NCI-H1417 treated with DMSO at 0.1 percent for 48 hours (cell line): ENCODE measurements at places on chromosomes 12 and 14.

DNA sequence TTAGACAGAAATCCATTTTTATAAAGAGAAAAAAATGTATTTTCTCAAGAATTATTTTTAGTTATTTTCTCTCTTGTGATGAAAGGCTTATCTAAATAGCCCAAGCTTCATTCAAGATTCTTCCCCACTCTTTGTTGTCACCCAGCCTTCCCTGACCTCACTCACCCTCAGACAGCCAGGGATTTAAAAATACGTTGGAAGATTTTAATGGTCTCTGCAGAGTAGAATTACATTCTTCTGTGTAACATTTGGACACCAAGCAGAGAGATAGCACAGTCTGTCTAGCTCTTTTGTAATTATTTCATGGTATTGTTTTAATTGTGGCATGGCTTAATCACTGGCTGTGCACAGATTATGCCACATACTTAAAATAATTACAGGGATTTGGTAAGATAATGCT, 130.3 kb downstream of the IGF1 start:
- DNase-seq: no peak

- DNase-seq: no peak
Measured at GRCh38 chr12:49121047-49121696, 10.0 kb downstream of the TUBA1B start.

DNA sequence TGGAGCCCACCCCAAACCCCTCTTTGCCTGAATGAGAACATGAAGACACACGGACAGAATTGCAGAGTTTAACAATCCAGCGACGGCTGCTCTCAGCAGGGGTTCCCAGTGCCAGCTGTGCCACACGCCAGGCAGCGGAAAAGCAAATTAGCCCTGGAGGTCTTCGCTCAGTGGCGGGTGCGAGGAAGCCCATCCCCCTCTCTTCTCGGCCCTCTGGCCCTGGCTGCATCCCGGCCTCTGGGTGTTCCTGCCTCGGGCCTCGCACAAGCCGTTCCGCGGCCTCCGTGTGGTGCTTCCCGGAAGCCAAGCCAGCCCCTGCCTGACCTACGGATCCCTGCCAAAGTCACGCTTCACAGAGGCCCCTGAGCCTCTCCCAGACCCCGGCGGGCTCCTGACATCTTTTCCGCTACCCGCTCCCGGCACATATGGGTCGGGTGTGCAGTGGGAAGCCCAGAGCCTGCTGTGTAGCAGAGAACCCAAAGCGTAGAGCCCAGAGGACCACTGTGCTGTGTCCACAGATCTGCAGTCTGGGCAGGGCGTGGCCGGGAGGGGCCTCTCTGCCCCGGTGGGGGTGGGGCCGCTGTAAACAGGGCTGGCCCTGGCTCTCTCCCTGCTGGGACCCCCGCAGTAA, 70.7 kb upstream of the GALNT9 start:
- no peak for DNase-seq

DNA sequence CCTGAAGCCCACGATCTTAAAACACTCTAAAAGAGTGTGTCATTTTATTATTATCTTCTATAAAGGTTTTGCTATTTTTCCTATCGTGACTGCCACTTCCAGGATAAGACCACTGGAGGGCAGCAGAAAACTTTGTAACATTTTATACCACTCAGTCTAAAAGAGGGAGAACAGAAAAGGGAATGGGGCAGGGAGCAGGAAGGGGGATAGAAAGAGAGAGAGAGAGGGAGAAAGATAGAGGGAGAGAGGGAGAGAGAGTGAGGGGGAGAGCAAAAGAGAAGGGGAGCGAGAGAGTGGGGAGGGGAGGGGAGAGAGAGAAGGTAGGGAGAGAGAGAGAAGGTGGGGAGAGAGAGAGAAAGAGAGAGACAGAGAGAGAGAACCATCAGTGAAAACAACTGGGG, 2.0 kb upstream of the ART4 start:
- no peak for DNase-seq

DNA sequence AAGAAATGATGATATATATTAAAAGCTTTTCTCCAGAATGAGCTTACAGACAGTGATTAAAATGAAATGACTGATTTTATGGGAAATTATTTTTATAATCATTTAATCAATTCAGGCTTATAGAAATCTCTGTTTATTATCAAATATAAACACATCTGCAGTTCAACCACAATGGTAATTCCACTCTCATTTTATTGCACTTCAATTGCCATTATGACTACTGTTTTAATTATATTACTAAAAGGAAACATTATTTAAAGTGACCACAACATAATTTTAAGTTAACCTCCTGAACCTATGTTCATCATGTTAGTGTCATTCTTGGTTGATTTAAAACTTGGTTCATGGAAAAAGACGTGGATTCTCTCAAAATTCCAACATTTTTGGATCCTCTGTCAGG, 536.3 kb downstream of the SLC6A15 start:
- DNase-seq: no peak

DNA sequence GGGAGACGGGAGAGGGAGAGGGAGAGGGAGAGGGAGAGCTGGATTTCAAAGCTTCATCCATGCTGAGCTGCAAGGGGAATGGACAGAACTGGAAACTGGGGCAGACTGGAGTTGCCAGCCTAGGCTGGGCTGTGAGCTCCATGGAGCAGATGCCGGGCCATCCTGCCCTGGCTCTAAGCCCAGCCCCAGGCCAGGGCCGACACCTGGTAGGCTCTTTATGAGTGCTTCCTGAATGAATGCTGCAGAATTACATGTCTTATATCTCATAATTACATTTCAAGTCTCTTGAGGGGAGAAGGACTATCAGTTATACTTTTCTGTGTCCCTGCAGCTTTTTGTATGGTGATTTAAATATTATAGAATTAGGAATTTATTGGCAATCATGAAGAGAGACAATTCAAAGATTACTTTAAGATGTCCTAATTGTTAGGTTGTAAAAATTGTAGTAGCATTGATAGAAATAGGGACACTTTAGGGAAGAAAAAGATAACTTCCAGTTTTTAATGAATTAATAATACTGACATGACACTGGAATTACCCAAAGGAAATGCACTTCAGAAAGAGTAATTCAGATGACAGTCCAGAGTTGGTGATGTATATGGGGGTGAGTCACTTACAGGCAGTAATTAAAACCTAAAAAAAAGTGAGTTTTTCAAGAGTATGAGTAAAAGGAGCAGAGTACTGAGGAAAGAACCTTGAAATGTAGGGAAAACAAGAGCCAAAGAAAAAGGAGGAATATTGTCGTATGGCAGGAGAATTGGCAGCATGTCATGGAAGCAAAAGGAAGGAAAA, 29.0 kb downstream of the SCYL2 start:
- no peak for DNase-seq
